Occipital lobe (tissue), 3 donors: ENCODE measurements at places on chromosomes 5 and 9. TPM values are rescaled to one million over a fixed set of nuclear protein-coding genes. Genes with fewer than 3 reads are reported as not detected.

- DNase-seq: no peak
Observed at GRCh38 chr5:134252671-134253070, 26.8 kb upstream of the PPP2CA start.

GRCh38 chr9:89417832-89418473 lies 80.0 kb downstream of the SEMA4D start:
- no peak for DNase-seq

DNA sequence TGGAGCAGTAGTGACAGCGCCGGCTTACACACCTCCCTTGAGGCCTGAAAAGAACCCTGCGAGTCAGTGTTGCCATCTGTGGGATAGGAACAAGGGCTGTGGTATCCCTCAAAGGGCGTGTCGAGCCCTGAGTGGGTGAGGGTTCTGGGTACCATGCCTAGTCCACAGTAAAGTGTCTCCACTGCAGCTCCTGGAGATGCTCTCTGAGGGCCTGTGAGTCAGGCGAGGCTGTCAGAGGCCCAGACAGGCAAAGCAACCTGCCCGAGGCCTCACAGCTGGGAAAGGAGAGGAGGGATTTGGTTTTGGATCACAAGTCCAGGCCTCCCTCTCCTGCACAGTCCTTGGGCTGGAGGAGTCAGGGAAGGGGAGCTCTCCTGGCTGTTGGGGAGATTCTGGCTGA lies 6.1 kb downstream of the PRRX2 start:
- DNase-seq: no peak

DNA sequence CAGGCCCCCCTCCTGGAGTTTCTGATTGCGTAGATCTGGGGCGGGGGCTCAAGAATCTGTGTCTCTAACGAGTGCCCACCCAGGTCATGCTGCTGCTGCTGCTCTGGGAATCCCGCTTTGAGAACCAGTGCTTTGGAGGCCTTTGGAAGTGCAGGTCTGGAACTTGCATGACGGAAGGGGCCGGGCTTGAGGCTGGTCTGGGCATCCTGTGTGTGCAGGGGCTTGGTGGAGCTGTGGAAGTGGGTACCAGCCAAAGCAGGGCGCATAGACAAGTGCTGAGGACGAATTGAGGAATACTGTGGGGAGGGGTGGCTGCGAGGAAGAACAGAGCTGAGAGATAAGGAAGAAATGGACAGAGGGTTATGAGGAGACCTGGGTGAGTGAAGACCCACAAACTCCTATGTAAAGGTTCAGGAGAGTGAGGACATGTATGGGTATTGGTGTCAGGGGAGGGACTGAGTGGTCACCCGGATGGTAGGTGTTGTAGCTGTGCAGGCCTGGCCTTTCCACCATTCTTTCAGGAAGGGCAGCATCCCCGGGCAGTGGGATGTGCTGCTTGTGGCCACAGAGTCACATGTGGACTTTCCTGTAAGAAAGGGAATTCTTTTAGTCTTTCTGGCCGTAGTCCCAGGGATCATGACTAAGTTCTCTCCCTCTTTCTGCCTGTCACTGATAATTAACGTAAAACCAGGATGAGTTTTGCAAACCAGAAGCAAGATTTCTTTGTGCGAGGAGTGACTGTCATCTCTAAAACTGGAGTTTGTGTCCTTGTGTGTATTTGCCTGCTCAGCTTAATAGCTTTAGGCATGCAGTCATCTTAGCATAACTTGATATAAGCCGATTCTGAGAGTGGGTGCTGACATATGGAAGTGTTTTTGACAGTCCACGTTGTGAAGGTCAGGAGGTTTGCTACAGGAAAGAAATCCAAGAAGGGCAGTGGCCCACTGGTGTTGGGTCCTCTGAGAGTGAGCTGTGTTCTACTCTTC lies 43.3 kb upstream of the TJP2 start:
- no peak for DNase-seq

DNA sequence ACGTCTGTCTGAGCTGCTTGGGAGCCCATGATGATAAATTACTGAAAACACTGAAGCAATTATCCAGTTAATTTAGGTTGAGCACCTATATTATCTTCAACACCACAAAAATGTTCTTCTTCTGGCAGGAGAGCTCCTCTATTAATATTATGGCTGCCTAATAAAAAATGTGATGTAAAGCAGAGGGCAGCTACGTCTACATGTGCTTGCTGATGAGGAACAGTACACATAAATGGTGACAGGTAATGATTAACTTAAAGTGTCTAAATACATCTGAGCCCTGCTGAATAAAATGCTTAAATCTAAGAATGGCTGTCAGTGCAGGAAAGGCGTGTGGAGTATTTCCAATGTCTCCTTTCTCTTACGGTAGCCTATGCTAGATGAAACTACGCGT lies 131.3 kb upstream of the NR3C1 start:
- DNase-seq: no peak

DNA sequence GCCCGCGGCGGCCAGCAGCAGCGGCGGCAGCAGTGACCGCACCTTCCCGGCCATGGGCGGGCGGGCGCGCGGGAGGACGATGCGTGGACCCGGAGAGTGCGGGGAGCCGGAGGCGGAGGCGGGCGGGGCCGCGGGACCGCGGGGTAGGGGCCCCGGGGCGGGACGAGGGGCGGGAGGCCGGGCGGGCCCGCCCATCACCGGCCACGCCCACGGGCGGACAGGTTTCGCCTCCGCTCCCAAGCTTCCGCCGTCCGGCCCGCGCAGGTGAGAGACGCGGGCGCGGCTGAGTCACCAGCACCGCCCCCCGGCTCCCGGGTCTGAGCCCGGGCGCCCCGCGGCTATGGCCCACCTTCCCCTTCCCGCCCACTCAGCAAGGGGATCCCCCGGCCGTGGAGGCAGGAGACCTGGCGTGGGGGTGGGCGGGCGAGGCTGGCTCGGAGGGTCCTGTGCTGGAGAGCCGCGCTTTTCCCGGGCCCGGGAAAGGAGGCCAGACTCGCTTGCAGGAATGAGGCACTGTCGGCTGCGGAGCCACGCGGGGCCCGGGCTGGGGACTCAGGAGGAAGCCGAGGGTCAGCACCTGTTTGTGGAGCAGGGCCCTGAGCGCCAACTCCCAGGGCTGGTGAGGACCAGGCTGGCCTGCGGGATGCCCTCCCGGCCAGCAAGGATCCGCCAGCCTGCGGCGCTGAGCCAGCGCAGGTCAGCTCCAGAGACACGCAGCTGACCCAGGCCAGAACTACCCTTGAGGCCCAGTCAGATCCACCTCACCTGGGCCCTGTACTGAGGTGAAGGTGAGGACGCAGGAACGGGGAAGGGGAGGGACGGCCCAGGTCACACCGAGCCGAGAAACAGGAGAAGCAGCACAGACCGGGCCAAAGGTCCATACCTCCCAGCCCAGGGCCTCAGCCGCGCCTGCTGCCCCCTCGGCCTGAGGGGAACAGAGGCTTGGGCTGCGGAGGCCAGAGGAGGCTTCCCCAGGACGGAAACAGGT lies at the start of gene ENTPD2:
Gene ENTPD2, minus strand, starts transcription at position 118 of the 988 bp plus-strand sequence. Its CDS starts 64 bp downstream, at position 54.
- DNase-seq: no peak

DNA sequence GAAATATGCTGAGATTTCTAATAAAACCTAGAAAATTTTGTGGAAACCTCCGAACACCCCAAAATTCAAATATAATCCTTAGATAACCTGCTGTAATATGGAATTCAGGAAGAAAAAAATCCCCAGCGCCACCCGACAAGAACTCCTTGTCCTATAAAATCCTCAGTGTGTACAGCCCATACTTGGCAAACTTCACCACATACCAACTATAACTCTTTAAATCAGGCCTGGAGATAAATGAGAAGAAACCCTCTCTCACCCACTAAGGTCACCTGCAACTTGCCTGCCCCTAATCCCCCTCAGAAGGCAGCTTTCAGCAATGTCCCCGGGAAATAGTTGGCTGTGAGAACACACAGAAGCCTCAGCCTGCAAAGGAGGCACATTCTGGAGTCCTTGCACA lies 90.5 kb downstream of the SH3TC2 start:
- DNase-seq: no peak

DNA sequence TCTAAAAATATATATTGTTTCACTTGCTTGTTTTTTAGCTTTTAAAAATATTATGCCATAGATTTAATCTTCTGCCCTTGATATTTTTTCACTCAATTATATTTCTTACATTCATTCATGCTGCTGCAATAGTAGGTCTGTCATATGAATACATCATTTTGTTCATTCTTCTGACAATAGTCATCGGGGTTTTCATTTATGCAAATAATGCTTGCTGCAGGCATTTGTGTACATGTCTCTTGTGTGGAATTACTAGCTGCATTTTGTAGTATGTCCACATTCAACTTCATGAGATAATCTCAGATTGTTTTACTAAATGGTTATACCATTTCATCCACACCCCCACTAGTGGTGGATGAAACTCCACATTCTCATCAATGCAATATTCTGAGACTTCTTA lies 5.3 kb upstream of the PLPP1 start:
- no peak for DNase-seq

GRCh38 chr5:38373743-38374142 lies 115.4 kb downstream of the EGFLAM start:
- no peak for DNase-seq

GRCh38 chr9:105306351-105307140 lies 62.1 kb downstream of the SLC44A1 start:
- DNase-seq: no peak

Gene CTXN3
- total RNA-seq: 1.1 TPM

DNA sequence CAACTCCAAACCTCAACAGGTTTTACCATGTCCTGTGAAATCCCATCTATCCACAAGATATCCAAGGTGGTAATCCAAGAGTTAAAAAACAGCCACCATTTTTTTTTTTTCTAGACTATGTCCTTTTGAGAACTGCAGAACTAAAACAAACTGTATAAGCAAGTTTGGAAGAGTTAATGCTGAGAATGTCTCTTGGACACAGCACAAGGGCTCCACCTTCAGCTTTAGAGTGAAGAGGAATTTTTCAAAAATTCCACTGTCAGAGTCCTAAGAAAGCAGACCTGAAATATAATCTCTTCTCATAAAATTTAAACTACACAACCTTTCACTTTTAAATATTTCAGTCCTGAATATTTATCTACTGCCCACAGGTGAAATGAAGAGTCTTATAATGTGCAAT lies 167.8 kb upstream of the CCNG1 start:
- DNase-seq: no peak

Gene HTR4
- total RNA-seq: 0.16 TPM

GRCh38 chr5:115649541-115649940 lies 23.7 kb upstream of the TMED7 start:
- no peak for DNase-seq

Gene BRD9
- total RNA-seq: 36.5 TPM

- DNase-seq: no peak
Observed at GRCh38 chr9:24011881-24012280, 185.8 kb upstream of the ELAVL2 start.

Gene HACD4
- 0.94 TPM for total RNA-seq

GRCh38 chr9:37046683-37047082 lies 12.6 kb upstream of the PAX5 start:
- DNase-seq: no peak

DNA sequence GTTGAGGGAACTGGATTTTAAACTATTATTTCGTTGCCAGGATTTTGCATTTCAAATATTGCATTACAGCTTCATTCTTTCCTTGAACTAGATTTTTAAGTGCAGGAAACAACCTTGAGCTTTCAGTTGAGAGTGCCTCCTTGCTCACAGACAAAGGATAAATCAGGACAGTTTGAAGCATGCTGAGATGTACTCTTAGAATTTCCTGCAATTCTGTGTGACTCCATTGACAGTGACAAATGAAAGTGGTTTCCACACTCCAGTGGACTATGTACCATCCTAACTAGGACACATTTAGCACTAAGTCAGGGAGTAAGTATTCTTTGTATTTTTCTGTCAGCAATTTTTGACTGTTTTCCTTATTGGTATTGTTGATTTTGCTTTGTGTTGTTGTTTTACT lies 100.0 kb upstream of the PLCXD3 start:
- no peak for DNase-seq

Gene PCDHGA5
- 6.6 TPM for total RNA-seq

DNA sequence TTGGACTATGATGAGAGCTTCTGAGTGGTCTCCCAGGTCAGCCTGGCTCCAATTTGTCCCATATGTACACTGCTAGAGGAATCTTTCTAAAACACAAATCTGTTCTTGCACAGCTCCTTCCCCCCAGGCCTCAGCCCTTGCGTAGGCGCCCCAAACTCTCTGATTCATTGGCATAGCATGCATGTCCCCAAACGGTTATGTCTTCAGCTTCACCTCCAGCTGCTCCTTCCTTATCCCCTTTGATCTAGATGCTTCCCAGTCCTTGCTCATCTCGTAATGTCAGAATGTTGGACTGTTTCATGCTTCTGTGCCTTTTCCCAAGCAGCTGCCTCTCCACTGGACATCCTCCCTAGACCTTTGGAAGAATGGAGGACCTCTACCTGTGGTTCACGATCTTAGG lies 60.1 kb upstream of the BASP1 start:
- no peak for DNase-seq

DNA sequence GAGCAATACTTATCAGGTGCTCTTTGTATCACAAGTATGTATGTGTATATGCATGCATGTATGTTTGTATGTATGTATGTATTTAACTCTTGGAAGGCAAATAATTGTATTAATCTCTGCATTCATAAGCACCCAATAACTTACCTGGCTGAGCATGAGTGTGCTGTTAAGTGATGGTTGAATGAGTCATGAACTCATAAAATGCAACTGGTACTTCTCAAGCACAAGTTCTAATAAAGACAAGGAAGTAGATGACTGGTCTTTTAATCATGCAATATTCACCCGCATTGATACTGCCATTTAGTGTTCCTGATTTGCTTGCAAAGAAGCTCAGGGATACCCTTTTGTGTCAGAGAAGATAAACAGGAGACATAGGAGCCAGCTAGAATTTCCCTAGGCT lies 204.9 kb upstream of the TRPM3 start:
- no peak for DNase-seq

DNA sequence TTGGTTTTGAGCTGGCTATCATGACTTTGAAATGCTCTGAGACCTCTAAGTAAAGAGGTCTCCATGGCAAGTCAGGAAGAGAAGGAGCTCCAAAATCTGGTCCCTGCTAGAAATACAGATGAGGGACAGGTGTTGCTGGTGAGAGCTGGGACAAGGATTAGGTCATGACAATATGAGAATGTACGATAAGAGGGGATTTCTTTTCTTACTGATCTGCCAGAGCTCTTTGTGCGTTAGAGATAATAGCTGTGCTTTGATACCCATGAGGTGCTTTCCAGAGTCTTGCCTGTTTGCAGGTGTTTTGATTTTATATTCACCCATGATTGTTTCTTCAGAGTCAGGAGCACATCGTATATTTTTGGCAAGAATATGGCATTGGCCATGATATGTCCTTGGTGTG lies 56.5 kb downstream of the ANKRD33B start:
- DNase-seq: no peak

Gene PCDHGA11
- total RNA-seq: 16.4 TPM

DNA sequence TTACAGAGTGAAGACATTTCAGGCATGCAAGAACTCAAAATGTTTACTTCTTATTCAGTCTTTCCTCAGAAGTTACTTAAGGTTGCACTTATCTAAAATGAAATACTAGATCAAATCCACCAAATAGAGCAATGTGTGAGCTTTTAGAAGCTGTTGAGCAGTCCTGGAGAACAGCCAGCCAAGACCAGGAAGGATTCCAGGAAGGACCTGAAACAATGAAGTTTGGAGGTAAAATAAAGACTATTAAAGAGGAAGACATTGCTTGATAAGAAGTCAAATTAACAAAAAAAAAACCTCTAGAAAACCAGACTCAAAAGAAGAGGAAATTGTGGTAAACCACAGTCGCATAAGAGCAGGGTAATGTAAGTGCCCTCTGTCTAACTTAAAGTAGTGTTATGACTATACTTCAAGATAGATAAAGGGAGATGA lies 156.2 kb upstream of the S1PR3 start:
- no peak for DNase-seq
